ENCODE measurements at places on chromosomes 3 and 15.

- DNase-seq, result peak; percentile 68
These were observed 58.1 kb upstream of the AGBL1 start for GRCh38 chr15:86021281-86022264.

GRCh38 chr15:92524161-92524560 is 130.5 kb downstream of the ST8SIA2 start:
- no peak for DNase-seq

DNA sequence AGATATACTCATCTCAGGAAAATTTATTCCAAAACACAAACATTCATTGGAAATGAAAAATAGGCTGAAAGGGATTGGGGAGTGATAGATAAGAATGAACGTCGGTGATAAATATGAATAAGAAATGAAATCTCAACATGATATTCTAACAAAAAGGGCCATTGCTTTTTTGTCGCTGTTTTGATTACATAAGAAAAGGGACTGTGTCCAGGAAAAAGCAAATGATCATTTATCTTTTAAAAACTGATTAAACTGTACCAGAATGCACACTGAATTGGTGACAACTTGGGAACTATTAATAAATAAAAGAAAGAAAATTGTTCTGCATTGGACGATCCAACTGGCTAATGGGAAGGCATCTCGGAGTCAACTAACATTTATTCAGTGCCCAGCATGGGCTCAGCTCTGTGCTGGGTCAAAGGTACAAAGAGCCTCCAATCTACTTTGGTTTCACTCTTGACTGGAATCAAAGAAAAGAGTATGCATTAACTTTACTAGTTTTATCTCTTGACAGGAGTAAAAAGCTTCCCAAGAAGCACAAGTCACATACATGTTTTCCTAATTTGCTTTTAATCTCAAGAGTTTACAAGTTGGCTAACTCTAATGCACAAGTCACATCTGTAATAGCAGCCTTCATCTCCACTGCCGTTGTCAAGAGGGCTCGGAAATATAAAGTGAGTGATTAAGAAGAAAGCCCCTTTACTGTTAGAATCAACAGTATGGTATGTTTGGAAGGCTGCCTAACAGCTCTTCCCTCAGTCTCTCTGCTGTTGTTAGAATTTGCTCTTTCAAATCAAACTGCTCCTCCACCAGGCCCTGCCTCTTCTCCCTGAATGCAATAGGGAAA is 280.0 kb downstream of the IGSF11 start:
- no peak for DNase-seq

- peak; percentile 24 for DNase-seq
These were observed at the start of gene CTSH for GRCh38 chr15:78944669-78945407. Gene CTSH, minus strand, starts transcription at chr15:78945046. Its CDS starts 65 bp downstream, at chr15:78944981.
